NT2/D1 (cell line): ENCODE measurements at places on chromosomes 12 and 14.
A peak's percentile ranks its signal among the peaks of the same experiment; 100 is the strongest.

- DNase-seq = no peak
Observed at GRCh38 chr12:93702707-93703315, 25.6 kb downstream of the CRADD start.

DNA sequence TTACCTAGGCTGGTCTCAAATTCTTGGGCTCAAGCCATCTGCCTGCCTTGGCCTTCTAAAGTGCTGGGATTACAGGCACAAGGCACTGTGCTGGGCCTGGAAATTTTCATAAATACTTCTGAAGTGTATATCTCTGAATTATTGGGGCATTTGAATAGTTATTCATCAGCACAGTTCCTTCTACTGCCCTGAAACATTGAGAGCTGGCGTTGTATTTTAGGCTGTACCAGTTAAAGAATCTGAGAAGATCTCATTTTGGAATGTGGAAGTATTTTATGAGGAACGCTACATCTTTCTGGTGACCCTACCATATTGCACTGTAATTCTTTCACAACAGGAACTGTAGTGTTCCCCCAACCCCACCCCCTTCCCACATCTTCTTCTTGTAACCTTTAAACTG is 349.0 kb upstream of the RGS6 start:
- no peak for DNase-seq

GRCh38 chr14:93892923-93893558 is 34.1 kb upstream of the FAM181A start:
- peak; percentile 50 for DNase-seq

- DNase-seq = no peak
Observed at GRCh38 chr12:44589697-44590096, 286.4 kb downstream of the NELL2 start.

- no peak for DNase-seq
Observed at GRCh38 chr14:53006931-53007562, 56.2 kb upstream of the FERMT2 start.

GRCh38 chr14:99468081-99468480 is 12.6 kb downstream of the SETD3 start:
- no peak for DNase-seq

GRCh38 chr12:99600388-99600787 is 47.2 kb upstream of the GARIN6 start:
- no peak for DNase-seq

DNA sequence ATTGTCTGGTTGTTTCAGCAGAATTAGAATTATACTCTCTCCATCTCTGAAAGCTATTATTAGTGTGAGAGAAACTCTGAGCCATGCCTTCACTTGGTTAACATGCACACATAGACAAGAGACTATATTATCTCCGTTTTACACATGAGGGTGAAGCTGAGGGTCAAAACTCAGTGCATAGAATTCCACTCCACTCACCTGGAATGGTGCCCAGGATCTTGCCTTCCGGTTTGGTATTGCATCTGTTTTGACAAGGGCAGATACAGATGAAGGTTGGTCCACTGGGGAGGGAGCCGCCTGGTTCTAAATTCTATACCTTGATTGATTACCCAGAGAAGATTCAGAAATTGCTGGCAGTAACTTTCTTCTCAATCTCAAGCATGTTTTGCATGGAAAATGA is 149.5 kb upstream of the PELI2 start:
- DNase-seq = no peak

DNA sequence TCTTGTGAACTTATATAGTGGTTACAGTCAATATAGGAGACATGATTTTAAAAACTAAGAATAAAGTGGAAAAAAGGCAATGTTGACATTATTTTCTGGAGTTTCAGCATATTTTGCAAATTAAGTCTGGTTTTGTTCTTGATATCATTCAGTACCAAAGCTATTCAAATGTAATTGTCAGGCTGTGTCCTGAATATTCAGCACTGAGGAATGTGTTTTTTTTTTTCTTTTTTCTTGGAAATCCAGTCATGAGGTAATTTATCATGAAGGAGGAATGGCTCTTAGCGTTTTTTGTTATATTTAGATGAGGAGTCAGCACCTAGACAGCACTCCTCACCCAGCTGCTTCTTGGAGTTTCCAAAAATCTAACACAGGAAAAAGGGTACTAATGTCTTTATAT is 225.5 kb downstream of the CCDC91 start:
- DNase-seq = peak; percentile 38

GRCh38 chr14:96904201-96904600 is 107.0 kb downstream of the VRK1 start:
- DNase-seq = no peak

DNA sequence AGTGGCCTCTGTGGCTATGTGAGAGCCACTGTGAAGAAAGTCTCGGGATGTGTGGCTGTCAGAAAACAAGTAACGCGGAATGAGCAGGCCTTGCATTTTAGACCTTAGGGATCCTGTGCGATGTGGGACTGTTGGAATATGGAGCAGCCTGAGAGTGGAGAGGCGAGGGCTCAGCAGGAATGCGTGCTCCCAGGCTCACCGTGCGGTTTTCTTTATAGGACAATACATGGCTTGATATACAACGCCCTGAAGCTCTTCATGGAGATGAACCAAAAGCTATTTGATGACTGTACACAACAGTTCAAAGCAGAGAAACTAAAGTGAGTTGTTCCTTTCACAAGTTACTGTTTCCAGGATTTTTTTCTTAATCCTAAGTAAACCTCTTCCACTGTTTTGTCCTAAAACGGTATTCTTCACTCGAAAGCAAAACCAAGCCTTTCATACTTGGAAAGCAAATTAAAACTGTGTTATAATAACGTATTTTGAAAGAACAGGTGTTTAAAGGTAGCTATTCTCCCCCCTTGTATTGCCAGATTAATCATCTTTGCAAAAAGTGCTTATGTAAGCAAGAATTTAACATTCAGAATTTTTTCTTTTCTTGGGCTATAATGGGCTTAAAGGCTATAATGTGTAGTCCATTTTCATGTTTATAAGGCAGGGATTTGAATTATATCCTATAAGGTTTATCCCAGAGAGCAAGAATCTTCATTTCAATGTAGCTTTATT is 54.8 kb upstream of the DYNC1H1 start:
- no peak for DNase-seq

GRCh38 chr14:90114554-90114953 is 52.8 kb downstream of the KCNK13 start:
- DNase-seq = no peak

GRCh38 chr12:30622509-30622908 is 73.2 kb downstream of the IPO8 start:
- DNase-seq = no peak

DNA sequence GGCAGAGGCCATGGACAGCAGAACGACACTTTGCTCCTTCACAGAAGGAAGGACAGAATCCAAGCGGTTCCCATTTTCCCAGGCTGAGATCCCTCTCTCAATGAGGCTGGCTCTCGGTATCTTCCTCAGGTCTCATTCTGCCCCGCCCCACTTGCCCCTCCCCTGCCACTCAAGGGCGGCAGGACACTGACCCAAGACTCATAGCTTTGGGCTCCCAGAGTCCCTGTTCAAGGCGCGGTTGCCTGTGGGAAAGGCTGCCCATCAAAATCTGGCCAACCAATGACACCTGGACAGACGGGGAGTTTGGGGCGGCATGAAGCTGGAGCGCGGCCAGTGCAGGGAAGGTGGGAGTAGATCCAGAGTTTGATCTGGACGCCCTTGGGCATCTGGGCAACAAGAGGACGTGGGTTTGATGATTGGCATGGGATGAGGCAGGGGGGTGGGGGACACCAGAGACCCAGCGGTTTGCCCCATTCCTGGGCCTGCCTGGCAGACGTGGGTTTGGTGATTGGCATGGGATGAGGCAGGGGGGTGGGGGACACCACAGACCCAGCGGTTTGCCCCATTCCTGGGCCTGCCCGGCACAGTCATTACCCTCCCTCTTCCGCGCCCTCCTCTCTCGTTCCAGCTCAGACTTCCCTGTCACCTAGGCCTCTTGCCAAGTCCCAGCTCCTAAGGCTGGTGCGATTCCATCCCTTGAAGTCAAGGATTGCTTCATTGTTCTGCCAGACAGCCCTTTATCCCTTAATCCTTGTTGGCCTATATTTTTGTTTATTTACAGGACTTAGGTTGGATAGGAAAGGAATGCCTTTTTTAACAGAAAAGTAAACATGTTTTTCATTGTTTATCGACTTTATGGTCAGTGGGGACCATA is 92.1 kb downstream of the NINJ2 start:
- no peak for DNase-seq

DNA sequence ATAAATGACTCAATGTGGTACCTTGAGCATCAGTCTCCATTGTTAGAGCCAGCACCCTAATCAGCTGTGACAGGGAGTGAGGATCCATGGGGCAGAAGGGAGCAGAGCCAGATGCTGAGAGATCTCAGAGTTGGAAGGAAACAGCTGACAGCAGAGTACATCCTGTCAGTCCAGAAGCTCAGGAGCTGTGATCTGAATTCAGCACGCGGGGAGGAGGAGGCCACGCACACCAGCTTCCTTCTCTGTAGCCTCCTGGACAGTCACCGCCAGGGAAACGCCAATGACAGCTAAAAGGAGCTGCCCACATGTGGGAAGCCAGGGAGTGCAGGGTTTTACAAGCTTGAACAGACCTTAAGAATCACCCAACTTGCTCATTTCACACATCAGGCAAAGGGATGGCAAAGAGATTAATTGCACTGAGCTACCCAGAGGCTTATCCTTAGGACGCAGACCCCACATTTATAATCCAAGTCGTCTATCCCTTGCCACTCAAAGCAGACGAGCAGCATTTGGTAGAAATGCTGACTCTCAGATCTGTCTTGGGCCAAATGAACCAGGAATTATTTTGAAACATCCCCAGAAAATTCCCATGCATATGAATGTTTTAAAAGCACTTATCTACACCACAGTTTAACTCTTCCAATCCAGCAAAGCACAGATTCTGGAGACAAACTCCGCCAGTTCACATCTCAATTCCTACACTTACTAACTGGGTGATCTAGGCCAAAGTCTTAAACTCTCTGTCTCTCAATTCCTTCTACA is 322.6 kb upstream of the TMTC1 start:
- DNase-seq = no peak

DNA sequence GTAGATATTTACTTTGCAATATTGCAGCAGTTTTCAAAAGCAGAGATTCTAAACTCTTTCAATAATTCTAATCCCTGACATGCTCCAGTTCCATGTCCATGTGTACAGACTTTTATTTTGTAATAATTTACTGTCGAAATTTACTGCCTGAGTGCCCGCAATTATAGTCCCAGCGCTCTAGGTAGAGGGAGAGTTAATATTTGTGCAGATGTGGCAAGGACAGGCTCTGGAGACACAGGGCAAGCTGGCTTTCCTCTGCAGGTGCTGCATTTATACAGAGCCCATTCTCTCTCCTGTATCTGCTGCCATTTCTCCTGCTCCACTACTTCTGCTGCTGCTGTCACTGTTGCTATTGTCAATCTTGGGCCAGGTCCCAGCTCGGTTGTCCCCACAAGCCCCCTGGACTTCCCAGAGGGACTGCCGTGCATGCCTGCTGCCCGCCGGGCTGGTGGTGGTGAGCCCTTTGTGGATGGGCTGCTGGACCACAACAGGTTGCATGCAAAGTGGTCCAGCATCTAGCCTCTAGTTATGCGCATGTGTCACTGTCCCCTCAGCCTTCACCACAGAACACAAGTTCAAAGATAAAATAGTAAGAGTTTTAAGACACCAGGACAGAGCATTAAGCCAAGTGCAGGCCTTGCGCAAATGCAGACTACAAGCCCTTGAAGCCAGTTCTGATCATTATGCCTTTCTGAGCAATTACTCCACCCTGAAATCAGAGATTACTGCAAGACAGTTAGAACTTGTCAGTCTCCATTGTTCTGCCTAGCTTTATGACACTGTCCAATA is 40.8 kb upstream of the CSRP2 start:
- DNase-seq = no peak

DNA sequence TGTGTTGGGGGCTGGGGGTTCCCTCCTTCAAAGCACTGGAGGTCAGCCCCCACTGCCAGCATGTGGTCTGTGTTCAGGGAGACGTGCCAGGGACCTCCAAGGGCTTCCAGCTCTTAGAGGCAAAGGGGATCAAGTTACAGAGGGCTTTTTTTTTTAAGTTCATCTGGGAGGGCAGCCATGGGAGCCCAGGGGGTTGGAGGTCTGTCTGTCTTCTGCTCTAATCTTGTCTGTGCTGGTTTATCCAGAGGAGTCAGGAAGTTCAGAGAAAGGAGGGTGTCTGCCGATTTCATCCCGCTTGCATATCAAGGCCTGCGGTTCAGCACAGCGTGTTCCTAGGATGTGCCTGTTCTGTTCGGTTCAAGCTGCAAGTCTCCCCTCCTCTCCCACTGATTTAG is 72.2 kb downstream of the TMEM132C start:
- peak; percentile 39 for DNase-seq

GRCh38 chr14:99065551-99065950 is 206.4 kb downstream of the BCL11B start:
- DNase-seq = no peak

- no peak for DNase-seq
Observed at GRCh38 chr14:81281332-81281731, 60.6 kb upstream of the GTF2A1 start.

DNA sequence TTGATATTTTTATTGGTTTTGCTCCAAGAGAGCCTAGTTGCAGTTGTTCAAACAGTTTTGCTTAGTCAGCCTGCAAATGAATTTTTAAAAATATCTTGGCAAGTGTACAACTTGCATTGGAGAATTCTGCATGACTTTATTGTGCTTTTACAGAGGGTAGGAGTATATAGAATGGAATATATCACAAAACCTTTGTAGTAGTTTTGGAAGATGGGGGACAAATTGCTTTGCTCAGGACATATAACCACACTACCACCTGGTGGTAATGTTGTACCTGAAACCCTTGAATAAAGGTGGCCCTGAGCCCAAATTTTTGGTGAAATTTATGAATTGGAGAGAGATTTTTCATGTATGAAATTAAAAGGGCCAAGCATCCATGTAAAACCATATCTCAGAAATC is 645.2 kb downstream of the MED13L start:
- DNase-seq = no peak

DNA sequence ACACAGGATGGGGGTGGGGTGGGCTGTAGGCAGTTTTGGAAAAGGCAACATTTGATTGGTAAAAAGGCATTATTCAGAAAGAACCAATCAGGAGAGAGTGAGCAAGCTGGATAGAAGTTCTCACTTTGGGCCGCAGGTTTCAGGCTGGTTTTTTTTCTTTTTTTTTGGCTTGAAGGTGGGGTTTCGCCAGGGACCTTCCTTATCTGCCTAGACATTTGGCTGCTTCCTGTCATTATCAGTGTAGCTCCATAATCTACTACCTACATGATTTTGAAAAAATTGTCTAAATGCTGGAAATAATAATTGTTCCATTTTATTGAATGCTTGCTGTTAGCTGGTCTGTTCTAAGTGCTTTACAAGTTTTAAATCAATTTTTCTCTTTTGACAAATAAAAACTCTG is 649.0 kb downstream of the TMTC2 start:
- no peak for DNase-seq

DNA sequence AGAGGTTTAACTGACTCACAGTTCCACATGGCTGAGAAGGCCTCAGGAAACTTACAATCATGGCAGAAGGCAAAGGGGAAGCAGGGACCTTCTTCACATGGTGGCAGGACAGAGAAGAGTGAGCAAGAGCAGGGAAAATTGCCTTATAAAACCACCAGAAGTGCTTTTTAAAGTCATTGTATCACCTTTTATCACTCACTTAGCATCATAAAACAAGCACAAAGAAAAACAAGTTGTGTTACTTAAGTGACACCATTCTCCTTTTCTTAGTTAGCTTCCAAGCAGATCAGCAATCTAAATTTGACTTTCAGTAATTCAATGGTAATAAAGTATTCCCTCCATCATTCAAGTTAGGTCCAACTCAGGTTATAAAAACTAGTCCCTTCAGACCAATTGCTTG is 28.5 kb downstream of the OSBPL8 start:
- DNase-seq = no peak

- no peak for DNase-seq
Observed at GRCh38 chr12:76863005-76863670, 15.7 kb downstream of the CSRP2 start.
